Stimulated activated CD4-positive, alpha-beta T cell treated with anti-CD3 and anti-CD28 coated beads, TNF-alpha, amount 100 ng/mL, for 24 hours (primary cell): ENCODE measurements at places on chromosomes 3 and 15.

DNA sequence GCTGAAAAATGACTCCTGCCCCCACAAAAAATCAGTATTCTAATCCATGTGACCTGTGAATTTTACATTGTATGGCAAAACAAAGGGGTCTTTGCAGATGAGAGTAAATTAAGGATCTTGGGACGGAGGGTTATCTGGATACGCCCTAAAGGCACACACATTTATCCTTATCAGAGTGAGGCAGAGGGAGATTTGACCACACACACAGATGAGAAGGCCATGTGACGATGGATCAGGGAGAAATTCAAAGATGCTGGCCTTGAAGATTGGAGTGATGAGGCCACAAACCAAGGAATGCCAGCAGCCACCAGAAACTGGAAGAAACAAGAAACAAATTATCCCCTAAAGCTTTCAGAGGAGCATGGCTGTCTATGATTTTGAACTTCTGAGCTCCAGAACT lies 288.5 kb downstream of the XXYLT1 start:
- DNase-seq: no peak

- DNase-seq: no peak
Observed at GRCh38 chr15:90046911-90047392, 45.8 kb downstream of the ZNF710 start.

DNA sequence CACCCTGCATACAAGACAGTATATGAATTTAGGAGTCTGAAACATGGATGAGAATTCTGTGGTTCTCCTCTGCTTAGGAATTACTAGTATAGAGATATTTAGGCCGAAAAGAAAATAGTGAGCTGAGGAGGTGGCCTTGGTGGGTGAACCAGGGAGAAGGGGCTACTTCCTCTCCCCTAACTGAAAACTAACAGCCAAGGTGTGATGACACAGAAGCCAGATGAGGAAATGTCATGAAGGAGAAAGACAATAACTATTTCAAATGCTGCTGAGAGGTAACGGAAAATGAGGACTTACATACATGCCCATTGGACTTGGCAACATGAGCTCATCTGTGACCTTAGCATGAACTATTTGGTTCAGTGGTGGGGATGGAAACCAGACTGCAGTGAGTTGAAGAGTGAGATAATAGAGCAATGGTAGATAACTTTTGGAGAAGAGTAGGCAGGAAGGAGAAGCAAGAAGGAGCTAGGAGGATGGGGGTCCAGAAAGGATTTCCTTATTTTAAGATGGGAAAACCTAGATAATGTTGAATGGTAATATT lies 114.4 kb upstream of the TSPAN3 start:
- DNase-seq: no peak

DNA sequence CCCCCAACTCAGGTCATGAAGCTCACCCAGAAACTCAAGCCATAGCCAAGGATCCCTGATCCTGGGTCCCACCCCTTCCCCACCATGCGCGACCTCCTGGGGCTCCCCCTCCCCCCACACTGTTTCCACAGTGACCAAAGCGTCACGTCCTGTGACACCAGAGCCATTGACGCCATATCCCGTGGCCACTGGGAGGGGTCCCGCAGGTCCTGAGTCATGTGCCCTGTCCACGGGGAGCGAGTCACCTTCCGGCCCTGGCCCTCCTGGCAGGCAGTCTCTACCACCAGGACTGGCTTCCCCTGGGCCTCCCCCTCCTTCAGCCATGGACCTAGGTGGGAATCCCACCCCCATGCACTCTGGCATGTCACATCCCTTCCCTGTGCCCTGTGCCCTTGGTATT lies 15.6 kb downstream of the SEMA3F start:
- no peak for DNase-seq

- no peak for DNase-seq
Observed at GRCh38 chr3:33139996-33140395, 26.2 kb downstream of the CRTAP start.
